ENCODE measurements at places on chromosomes 12 and 14.
A peak's percentile ranks its signal among the peaks of the same experiment; 100 is the strongest.

DNA sequence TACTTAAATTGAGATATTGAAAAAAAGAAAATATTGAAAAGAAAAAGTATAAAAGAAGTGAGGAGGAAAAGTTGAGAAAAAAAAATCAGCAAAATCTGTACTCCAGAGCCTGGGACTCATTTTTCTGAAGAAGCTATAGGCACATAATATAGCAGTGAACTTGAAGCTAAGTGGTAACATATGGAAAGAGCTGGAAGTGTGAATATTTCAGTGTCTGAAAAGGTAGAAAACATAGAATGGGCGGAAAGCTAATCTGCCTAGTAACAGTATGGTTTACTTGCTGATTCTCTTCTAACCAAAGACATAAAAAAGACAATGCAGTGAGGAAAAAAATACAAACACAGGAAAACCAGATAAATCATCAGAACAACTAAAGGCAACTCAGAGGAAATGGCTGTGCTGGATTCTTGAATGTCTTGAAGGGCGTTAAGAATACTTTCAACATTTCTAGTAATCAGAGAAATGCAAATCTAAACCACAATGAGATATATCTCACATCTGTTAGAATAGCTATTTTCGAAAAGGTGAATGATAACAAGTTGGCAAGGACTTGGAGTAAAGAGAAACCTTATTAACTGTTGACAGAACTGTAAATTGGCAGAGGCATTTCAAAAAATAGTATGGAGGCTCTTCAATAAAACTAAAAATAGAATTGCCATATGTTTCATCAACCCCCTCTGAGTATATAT is 784.6 kb downstream of the LRFN5 start:
- DNase-seq = no peak

GRCh38 chr14:101176535-101177205 is 273.1 kb upstream of the RTL1 start:
- no peak for DNase-seq

- DNase-seq = no peak
These were observed 395.6 kb downstream of the BCAT1 start for GRCh38 chr12:24553259-24553658.

GRCh38 chr14:75456069-75456996 is 28.5 kb downstream of the JDP2 start:
- no peak for DNase-seq

GRCh38 chr14:94395888-94396574 is 7.6 kb upstream of the SERPINA1 start:
- no peak for DNase-seq

DNA sequence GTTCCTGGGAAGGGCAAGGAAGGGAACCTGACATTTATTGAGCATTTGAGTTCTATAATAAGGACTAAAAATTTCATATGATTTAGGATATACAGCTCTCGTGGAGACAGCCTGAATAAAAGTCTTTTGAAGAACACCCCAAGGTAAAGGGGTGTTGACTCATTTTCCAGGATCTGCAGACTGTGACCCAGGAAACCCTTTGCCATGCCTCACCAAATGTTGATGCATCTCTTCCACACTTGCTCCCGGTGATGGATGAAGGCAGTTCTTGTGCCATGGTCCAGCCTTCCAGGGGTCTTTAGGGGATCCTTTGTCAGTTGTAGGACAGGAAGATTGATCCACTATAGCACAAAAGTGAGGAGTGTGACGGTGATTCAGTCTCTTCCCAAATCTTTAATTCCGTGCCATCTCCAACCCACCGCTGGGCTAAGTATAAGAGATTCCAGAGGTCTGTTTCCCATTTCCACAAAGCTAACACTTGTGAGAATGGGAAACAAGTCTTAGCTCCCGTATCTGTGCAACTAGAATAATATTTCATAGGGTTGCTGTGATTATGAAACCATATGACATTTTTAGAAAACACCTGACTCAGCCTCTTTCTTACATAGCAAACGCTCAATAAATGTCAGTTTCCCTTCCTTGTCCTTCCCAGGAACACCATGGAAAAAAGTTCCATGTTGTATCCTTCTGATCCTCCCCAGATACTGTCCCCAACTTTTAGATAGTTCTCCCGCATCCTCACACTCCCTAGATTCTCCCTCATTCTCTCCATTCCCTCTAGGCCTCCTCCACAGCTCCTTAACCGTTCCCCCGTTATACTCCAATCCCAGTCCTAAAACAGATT is 836 bp downstream of the AAAS start:
- no peak for DNase-seq

- peak; percentile 16 for DNase-seq
These were observed 1.2 kb downstream of the SCNN1A start for GRCh38 chr12:6374028-6374785.

GRCh38 chr12:49507139-49507538 is 31.7 kb upstream of the KCNH3 start:
- peak; percentile 38 for DNase-seq

DNA sequence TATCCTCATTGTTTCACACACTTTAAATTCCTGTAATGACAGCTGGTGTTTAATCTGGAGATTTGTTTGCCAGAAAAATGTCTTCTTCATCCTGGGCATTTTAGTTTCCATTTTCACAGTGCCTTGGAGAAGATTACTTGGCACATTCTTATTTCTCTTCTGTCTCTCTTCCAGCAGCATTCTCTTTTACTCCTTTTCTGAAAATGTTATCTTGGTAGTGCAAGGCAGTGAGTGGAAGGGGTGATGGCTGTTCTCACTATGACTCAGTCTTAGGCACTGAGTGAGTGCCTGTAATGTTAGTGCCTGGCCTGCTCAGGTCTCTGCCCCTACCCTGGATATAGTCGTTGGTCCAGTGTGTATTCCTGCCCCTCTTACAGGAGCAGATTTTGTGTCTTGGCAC is 13.1 kb downstream of the CLECL1 start:
- DNase-seq = no peak

DNA sequence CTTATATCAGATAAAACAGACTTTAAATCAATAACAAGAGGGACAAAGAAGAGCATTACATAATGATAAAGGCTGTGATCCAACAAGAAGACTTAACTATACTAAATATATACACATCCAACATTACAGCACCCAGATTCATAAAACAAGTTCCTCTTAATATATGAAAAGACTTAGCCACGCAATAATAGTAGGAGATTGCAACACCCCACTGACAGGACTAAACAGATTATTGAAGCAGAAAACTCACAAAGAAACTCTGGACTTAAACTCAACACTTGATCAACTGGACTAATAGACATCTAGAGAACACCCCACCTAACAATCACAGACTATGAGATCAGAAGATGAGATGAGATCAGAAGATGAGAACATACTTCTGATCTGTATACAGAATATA is 5.7 kb upstream of the CLEC14A start:
- no peak for DNase-seq

DNA sequence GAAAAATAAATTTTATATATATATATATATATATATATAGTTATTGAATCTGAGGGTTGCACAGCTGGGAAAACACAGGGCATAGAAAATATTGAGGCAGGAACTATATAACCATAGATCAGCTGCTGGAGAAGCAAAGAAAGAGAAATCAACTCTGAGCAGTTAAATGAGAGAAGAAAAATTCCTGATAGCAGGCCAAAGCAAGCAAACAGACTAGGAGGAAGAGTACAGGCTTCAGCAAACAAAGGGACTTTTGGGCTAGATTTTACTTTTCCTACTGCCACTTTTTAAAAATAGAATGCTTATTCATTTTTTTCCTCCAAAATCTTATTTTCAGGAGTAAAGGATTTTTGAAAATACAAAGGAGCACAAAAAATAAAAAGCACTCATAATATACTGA is 216.0 kb upstream of the PRKD1 start:
- DNase-seq = no peak

- DNase-seq = peak; percentile 64
These were observed 44.6 kb downstream of the MLXIP start for GRCh38 chr12:122123051-122123760.

DNA sequence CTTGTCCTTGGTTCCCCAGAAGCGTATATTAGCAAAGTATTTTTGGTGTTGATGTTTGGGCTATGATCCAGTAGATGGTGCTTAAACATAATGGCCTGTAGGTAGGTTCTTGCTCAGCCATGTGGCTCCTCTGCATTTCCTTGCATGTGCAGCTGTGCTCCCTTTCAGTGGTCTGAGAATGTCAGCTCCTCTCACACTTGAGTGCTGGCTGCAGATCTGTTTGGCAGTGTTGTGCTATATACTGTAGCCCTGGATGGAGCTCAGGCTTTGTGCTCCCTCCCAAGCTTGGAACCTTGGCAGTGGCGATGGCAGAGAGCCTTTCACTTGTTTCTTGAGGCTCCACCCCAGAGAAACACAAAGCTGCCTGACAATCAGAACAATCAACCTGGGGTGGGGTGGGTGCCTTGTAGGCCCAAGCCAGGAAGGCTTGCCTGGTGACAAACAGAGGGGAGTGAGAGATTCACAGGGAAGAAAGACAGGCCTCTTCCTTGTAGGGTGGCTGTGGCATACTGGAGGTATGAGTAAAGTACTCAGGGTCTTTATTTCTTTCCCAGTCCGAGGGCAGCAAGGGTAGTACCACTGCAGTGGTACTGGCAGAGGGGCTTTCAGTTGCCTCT is 255.3 kb downstream of the RAD51B start:
- no peak for DNase-seq

DNA sequence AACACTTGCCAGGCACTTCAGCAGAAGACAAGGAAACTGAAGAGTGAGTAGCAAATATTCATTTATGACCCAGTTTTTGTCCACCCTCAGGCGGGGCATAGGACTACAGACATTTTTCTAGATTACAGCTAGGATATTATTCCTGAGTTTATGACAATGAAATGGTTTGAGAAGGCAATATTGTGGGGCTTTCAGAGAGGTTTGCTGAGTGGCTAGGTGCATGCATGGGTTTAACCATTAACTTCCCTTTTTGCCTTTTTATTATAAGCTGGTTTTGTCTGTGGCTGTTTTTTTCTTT is 104.0 kb upstream of the BCAT1 start:
- DNase-seq = no peak

GRCh38 chr14:75426332-75427125 is 1.3 kb upstream of the JDP2 start:
- no peak for DNase-seq

DNA sequence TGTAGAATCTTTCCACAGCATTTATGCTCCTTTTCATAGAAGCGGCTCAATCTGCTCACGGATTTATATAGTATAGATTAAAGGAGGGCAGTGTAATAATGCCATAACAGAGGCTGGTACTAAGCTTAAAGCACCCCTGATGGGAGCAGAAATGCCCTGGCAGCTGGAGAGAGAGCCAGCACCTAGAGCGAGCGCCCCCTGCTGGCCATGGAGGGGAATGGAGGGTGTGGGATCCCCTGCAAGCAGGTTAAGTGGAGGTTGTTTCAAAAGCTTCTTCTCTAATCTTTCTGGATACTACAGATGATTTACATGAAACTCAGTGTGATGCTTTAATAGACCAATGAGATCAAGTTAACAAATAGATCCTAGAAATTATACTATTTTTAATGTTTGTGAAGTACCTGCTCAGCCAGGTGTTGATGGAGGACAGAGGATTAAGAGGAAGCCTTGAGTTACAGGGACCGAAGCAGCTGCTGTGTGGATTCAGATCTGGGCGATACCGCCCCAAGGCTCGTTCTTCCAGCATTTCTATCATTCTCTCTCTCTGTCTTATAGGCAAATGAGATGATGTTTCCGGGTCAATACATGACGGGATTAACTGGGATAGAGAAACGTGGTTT is 1519.3 kb upstream of the TMEM132C start:
- peak; percentile 37 for DNase-seq

GRCh38 chr14:104751539-104752422 is 1.2 kb upstream of the SIVA1 start:
- no peak for DNase-seq

GRCh38 chr14:30234966-30235365 is 307.3 kb upstream of the PRKD1 start:
- no peak for DNase-seq

DNA sequence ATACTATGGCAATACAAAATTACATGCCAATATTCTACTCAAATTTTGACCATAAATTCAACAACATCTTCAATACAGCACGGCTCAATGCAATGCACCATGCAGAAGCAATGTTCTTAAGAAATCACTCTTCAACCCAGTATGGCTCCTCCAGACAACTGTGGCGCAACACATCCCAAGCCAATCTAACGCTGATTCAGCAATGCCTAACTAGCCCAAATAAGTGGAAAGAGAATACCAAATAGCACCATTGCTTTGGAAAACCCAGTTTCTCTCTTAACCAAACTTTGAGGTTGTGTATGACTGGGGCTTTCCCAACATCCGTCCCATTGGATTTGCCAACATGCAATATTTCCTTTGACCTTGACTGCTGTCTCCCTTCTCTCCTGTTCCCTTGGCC is 211.1 kb upstream of the TBX3 start:
- no peak for DNase-seq

DNA sequence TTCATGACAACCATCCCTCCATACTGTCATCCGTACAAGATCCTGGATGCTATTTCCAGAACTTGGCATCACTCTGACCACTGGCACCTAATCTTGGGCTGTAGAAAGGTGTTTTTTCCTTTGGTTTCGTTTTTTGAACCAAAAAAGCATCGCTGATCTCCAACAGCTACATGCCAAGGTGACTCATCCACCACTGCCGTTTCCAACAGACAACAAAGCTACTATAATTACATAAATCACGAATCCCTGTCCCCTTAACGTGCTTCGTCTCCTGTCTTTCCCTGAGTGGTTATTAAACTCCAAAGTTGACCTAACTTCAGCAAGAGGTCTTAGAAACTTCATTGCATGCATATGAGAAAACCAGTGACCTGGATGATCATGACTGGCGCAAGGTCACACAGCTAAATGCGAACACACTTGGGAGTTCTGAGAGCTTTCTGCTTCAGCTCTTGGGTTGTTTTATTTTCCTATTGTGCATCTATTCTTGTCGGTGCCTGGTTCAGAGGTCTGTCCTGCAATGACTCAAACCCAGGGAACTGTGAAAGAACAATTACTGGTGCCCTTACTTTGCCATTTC is 99.9 kb downstream of the PPM1H start:
- DNase-seq = no peak

GRCh38 chr12:105548626-105549025 is 218.1 kb downstream of the C12orf75 start:
- DNase-seq = no peak

DNA sequence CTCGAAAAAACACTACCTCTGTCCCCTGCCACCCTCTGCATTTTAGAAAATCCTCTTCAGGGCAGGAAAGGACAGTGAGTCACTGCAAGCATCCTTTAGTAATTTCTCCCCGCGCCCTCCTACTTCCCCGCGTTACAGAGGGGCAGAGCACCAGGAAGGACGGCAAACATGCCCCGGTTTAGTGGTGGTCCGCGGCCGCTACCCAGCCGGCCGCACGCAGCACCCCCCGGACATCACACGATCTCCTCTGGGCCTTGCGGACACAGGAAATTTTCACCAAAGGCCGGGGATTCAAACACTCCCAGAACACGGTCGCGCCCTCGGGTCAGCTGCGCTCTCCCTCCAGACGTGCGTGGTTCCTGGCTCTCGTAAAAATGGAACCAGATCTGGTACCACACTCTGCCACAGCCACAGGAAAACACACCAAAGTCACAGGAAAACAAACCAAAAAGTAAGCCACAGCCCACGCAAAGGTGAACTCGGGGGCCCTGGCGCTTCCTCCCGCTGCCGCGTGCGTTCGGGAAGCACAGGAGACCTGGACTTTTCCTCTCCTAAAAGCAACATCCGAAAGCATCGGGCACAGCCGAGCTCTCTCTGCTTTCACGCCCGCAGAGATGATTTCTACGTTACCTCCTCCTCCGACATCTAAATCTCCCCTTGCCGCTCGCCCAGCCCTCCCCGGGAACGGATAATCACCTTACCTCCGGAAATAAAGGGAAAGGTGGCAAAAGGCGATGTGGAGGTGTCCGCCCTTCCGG is 839 bp downstream of the SLC38A1 start:
- peak; percentile 29 for DNase-seq

GRCh38 chr12:54160089-54160488 is 28.7 kb downstream of the SMUG1 start:
- no peak for DNase-seq

- DNase-seq = no peak
These were observed 43.8 kb downstream of the SLC35F4 start for GRCh38 chr14:57822081-57822480.
